Substantia nigra (tissue), 51 donors: ENCODE measurements at places on chromosomes 2 and 18.

- no peak for DNase-seq
Measured at GRCh38 chr2:97355176-97355575, 234.5 kb downstream of the ANKRD36B start.

DNA sequence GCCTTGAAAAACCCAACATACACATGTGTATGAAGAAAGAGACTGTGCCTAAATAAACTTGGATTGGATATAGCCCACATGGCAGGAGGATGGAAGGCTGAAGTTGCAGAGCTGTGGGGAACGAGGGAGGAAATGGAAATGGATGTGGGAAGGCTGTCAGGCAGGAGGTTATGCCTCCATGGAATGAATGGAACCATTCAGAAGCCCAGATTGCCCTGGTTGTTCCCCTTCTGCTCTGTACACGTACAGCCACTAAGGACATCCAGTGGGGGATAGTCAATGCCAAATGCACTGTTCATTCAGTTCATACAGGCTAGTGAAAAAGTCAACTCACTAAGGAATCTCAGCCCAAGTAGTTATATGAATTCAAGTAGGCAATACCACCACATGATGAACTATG, 463.7 kb downstream of the TNS1 start:
- no peak for DNase-seq

GRCh38 chr2:234135750-234136221, 85.3 kb downstream of the SPP2 start:
- DNase-seq: no peak

GRCh38 chr18:7066965-7067555, 50.5 kb downstream of the LAMA1 start:
- DNase-seq: no peak

- DNase-seq: no peak
Measured at GRCh38 chr2:21453723-21454450, 330.1 kb downstream of the TDRD15 start.

DNA sequence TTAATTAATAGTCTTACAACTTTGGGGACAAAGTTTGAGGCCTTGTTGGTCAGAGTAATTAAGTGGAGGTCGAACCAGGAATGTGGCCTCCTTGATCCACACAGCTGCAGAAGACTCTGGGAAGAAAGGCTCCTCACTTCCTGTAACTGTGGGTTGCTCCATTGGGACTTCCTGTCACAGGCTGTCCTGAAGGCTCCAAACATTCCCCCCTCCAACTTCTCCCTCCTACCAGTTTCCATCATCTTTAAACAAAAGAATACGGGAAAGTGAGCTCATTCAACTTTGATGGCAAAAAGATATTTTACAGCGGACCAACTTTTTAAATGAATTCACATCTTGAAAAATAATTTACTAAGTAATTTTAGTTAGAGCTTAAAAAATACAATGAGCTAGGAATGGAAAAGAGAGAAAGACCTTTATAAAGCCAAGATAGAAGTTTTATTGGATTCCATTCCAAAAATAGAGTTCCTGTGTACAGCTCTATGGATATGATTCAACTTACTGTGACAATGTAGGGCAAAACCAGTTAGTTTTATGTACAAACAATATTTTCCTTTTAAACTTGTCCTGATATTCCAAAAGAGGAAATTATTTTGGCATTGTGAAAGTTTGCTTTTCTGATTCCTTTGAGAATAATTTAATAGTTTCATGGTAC, 212.0 kb upstream of the NABP1 start:
- no peak for DNase-seq

DNA sequence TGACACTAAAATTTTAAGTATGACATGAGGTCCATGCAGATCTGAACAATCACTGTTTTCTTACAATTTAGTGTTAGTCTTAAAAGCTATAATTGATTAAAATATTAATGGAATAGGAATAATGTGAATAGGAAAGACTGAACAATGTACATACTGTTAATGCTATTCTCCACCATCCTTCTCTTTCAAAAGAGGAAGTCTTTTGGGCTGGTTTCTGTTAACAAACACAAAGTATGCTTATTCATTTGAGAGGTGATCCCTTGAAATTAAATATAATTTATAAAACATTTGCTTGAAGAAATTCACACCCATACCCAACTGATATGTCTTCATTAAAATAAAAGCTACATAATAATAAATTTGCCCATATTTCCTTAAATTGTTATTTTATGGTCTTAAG, 2.3 kb downstream of the STPG4 start:
- DNase-seq: no peak

DNA sequence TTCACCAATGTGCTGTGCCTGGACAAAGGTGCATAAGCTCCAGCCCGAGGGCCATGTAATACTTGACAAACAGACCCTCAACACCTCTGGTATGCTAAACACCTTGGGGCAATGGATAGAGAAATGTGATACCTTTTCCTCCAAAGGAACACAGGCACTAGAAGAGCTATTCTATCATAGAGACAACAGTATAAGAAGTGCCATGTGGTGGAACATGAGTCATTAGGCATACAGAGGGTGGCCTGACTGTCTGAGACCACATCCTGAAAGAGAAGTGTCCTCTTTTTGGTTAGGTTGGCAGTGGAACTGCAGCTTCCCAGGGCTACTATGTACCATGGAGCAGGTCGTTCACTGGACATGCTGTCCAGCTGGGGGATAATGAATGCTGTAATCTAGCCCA, 153.9 kb downstream of the INSIG2 start:
- DNase-seq: no peak

DNA sequence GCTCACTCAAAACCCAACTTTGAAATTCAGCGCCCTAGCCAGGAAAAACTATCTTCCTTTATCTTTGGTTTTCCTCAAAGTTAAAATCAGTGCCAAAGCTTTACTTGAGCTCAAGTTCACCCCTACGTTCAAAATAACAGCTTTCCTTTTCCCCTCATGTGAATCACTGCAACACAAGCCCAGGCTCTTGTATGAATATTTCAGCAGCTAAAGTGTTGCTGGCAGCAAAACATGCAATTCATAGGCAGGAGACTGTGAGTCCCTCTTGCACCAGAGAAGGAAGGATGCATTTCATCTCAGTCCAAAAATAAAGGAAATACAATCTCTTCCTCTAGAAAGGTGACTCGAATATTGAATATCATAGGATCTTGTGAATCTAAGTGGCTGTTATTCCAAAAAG, 461.3 kb upstream of the SOX11 start:
- no peak for DNase-seq

GRCh38 chr2:108612153-108612513, 77.9 kb downstream of the LIMS1 start:
- DNase-seq: no peak

GRCh38 chr2:37637190-37637860, 34.1 kb downstream of the CDC42EP3 start:
- DNase-seq: no peak

GRCh38 chr2:234289834-234290590, 206.9 kb downstream of the ARL4C start:
- no peak for DNase-seq
